HFFc6 (cell line): ENCODE measurements at places on chromosomes 6 and 20.

DNA sequence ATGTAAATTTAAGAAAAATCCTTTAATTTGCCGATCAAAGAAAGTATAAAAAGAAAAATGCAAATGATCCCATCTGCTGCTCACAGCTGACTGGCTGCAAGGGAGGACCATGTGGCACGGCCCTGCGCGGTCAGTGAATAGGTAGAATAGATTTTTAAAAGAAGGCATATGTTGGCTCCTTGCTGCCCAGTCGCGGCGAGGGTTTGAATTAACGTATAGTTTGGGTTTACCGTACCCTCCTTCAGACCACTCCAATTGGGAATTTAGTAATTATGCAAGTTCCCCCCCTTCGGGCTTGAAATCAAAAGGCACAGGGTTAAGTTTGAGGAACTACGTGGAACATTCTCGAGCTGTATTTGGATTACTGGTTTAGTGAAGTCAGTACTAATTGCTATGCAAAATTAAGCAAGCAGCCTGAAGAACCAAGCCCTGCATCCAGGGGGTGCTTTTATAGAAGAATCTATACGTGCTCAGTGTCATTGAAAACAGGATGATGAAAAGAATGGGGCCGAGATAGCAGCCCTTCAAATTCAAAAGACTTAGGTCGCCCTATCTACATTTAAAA is 1.1 kb upstream of the BEND3 start:
- DNase-seq = no peak

- no peak for DNase-seq
Observed at GRCh38 chr20:56328861-56329260, 29.9 kb upstream of the FAM210B start.

- no peak for DNase-seq
Observed at GRCh38 chr6:51854876-51855275, 232.5 kb downstream of the PKHD1 start.

GRCh38 chr6:166707045-166707444 is 80.0 kb upstream of the RPS6KA2 start:
- no peak for DNase-seq

DNA sequence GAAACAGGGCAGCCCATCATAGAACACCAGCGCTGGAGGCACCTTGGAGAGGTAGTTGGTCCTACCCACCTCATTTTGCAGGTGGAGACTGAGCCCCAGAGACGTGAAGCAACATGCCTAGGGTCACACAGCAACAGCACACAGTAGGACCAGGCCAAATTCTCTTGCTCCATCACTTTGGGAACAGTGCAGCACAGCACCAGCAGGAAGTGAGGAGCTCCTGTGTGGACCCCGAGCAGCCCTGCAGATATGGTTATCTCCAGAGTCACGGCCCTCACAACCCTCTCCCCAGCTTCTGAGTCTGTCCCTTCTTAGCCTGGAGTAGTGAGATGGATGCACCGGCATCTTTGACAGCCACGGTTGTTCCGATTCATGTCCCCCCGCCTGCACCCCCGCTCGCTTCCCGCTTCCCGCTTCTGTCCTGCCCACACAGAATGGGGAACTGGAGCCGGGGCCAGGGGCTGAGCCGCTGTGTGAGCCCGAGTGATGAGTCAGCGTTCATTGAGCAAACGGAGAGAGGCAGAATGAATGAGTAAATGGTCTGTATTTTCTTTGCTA is 72.6 kb upstream of the DUSP22 start:
- DNase-seq = no peak

- DNase-seq = no peak
Observed at GRCh38 chr6:73728548-73729205, 32.7 kb downstream of the CD109 start.

DNA sequence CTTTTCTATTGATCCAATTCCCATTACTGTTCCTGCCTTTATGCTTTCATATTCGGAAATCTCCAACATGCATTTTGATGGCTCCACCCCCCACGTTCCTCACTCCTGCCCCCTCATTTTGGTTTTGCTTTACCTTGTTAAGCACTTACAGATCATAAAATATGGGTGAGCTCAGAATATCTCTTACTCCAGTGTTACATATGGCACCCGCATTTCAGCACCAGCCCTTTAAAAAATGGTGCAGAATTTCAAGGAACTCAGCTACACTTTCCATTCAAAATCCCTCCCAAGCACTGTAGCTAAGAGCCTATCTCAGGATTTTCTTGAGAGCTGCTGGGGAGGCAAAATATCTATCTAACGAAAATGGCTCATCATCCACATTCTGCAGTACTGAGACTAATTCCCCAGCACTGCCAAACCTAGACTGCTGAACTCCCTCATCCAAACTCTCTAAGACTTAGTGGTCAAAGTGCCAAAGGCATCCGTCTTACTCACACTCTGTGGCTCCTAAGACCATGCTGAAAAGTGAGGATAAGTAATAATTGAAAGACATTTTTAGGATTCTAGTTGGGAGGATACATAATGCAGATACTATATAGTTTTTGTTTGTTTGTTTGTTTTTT is 7.8 kb downstream of the SGK1 start:
- no peak for DNase-seq

GRCh38 chr6:78365473-78365872 is 501.9 kb upstream of the IRAK1BP1 start:
- DNase-seq = no peak

- no peak for DNase-seq
Observed at GRCh38 chr6:2819978-2820377, 21.7 kb downstream of the SERPINB1 start.

- DNase-seq = no peak
Observed at GRCh38 chr20:54668271-54669039, 193.1 kb downstream of the DOK5 start.

DNA sequence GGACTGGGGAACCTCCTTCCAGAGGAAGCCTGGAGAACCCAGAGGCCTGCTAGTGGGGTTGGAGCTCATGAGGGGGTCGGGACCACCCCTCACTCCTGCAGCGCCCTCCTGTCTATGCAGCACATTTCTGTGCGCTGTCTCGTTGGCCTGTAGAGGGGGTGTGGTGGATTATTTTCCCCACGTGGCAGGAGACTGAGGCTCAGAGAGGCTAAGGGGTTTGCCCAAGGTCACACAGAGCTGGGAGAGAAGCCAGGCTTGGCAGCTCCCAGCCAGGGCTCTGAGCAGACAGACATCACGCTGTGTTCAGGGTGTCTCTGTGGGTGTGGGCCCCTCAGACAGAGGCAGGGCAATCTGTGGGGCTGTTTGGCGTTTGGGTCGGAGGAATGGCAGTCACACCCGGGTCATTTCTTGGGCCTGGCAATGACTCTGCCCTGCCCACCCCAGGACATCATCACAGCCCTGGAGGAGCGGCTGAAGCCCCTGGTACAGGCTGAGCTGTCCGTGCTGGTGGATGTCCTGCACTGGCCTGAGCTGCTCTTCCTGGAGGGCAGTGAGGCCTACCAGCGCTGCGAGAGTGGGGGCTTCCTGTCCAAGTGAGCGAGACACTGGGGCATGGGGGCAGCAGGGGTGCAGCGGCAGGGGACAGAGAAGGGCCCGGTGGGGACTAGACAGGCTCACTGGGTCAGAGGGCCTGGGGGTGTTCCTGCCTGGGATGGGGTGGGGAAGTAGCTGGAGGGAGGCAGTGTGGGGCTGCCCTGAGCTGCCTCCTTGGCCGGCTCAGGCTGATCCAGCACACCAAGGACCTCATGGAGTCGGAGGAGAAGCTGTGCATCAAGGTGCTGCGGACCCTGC is 27.7 kb downstream of the UQCC2 start:
- no peak for DNase-seq

DNA sequence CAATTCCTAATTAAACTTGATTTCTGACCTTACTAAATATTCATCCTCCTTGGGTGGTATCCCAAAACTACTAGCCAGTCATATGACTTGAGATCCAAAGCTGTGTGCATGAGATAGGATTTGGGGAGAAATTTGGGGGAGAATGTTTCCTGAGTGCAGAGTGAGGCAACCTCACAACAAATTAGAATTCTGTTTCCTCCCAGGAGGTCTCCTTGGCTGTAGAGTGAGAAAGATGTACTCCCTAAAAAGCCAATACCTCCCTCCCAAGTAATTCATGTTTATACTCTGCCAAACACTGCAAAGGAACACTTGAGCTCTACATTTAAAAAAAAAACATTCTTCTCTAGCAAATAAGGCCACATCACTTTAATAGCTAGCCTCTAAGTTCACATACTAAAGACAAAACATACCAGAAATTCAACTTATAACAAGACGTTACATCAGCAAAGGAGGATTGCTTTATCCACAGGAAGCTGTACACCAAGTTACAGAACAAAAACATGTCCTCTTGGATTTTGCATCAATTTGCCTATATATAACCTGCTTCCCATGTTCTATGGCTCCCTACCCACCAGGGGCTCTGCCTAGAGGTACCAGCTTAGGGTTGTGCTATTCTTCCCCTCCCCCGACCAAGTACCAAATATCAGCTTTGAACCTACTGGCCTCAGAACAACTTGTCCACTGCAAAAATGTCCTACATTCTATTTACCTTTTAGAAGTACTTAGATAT is 15.4 kb upstream of the TMEM30A start:
- DNase-seq = no peak

DNA sequence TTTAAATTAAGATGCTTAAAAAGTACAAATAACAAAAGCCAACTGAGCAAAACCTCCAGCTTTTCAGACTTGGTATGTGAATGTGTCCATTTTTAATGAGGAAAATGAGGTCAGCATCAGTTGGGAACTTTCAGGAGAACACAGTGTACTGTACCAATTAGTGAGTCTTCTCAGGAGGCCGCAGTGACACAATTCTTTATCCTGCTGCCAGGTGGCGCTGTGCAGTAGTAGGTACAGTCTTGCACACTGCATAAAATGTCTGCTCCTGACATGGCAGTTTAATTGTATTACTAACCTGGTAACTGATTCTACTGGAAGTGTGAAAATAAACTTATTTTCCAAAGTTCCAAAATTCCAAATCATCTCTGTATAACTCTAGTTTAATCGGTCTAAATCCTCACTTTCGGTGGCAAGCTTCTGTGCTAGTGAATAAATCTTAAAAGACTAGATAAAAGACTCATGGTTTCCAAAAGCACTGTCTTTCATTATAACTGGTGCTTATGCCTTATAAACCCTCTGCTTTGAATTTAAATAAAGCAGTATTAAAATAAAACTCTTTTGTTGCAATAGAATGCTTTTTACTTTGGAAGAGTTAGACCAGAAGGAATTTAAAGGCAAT is 214.8 kb upstream of the MMS22L start:
- DNase-seq = peak; percentile 66

- DNase-seq = no peak
Observed at GRCh38 chr6:169233832-169234231, 19.8 kb downstream of the THBS2 start.

GRCh38 chr6:24788031-24788665 is 10.6 kb downstream of the ARMH2 start:
- DNase-seq = peak; percentile 43

GRCh38 chr6:139600343-139600742 is 225.9 kb upstream of the CITED2 start:
- no peak for DNase-seq

DNA sequence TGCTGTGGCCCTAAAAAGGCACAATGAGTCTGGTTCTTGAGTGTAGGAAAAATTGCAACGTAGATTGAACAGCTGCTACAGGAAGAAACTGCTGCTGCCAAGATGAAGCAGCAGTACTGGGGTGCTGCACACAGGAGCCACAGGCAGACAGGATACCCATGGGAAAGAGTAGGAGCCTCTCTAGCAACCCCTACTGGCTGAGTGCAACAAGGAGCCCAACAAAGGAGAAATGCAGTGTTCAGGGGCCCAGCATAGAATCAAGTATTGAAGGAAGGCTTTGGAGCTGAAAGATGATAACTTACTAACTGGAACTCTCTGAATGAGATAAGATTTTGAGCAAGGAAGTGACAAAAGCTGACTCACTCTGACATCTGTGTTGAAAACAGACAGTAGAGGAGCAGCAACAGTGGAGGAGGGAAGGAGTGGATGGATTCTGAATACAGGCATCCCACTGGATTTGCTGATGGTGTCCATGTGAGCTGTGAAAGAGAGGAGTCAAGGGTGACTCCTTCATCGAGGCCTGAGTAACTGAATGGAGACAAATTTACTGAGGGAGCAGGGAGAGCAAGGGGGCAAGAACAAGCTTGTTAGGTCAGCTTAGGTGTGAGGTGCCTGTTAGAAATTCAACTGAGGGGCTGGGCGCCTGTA is 534.7 kb upstream of the JARID2 start:
- DNase-seq = peak; percentile 86

DNA sequence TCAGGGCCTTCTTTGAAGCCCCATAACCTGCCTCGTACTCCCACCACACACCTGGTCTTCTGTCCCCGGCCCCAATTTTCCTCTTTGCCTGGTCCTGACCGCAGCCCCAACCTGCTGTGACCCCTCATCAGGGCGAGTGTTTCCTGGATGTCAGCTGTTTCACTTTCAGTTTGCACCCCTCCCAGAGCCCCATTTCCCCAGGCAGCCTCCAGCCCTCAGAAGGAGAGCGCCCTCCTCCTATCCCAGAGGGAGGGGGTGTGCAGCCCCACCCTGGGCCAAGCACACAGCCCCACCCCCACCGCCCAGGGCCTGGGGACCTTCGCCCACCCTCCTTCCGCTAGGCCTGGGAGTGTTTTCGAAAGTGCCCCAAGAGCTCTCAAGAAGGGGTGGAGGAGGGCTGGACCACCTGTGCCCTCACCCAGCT is 1.5 kb downstream of the BAK1 start:
- DNase-seq = no peak

DNA sequence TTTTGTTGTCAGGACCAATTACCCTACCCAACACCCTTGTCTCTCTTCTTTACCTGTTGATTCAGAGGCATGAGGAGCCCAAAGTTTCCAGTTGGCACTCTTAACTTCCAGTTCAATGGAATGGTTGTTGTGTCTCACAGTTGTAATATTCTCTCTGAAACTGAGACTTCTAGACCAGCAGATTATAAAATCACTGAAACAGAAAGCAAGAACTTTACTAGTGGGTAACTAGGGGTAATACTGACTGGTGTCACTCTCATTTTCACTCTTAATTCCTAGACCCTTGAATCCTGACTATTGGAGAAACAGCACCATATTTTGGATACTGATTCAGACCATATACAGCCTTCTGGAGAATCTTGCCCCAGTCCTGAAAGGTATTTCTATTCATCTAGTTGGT is 140.2 kb upstream of the MMS22L start:
- DNase-seq = no peak

GRCh38 chr6:36752187-36752885 is 54.7 kb downstream of the RAB44 start:
- DNase-seq = no peak

DNA sequence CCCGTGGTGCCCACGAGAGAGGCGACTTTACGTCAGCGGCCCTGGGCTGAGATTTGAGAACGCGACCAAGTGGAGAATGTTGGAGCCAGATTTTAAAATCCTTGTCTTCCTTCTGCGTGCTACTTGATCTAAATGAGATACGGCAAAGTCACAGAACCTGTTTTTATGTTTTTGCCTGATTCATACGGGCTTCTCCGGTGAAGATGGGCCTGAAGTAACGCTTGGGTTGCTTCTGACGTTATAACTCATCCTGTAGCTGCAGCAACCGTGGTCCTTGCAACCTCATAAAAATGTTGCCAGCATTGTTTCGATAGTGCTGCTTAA is 462 bp upstream of the SLC35B3 start:
- no peak for DNase-seq

GRCh38 chr20:50472693-50473664 is 37.2 kb upstream of the PTPN1 start:
- DNase-seq = no peak

- DNase-seq = no peak
Observed at GRCh38 chr6:143400258-143401067, 50.0 kb downstream of the ADAT2 start.
